ENCODE measurements at places on chromosomes 7 and 10.

DNA sequence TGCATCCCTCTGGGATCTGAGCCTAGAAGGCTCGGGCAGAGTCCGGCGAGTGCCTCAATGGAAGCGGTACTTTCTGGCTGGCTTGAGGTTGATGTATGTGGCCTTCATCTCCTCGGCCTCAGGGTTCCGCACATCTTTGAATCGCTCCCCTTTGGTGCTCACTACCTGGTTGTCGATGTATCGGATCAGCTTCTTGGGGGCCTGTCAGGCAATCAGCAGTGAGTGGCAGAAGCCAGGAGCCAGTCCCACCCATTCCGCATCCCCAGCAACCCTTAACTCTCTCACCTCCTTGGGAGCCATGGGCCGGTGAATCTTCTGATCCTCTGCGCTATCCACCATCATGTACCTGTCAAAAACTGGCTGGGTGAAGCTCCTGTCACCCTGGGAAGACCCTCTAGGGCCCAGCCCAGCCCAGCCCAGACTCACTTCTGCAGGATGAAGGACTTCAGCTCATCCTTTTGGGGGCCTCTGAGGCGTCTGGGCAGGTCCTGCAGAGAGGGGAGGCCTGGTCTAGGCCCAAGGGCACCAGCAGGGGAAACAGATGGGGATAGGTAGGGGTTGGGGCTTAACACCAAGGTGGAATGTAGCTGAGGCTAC, 2.8 kb downstream of the FBXL15 start:
- DNase-seq, result no peak

DNA sequence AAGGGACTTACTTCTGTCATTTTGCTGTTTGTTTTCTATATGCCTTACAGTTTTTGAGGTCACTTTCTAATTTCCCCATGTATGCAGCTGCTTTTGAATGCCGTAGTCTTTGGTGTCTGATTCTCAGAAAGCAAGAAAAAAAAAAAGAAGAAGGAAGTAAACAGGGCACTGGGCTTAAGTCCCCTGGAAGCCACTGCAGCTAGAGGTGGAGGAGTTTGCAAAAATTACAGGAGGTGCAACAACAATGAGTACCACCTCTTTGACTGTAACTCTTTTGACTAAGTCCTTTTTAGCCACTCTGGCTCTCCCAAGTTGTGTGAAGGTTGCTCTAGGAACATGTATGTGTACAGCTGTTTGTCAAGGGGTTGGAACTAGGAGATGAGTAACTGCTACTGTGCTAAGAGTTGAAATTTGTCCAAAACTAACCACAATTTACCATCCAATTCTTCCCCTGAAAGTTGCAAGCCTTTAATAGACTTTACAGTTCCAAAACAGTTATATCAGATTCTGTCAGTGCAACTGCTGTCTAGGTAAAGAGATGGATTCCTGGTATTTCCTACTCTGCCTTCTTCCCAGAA, 588.0 kb upstream of the LRRN3 start:
- DNase-seq, result peak; percentile 42

- DNase-seq, result no peak
Observed at GRCh38 chr7:123773481-123773880, 24.7 kb upstream of the WASL start.

- DNase-seq, result peak; percentile 93
Observed at GRCh38 chr7:77455321-77455720, 39.2 kb upstream of the GSAP start.

DNA sequence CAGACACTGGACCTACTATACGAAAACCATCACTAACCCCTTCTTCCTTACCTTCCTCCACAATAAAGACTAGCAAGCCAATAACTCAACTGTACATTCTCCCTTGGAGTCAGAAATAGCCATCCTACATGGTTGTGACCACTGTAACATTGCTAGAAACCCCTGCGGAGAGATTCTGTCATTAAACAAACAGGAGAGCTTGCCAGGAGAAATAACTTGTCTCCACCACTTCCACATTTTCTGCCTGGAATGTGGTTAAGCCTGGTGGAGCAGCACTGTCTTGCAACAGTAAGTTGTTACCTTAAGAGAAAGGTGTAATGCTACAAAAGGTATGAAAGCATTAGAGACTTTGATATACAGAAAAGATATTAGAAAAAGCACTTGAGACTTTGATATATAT, 45.8 kb downstream of the THSD7A start:
- peak; percentile 79 for DNase-seq

DNA sequence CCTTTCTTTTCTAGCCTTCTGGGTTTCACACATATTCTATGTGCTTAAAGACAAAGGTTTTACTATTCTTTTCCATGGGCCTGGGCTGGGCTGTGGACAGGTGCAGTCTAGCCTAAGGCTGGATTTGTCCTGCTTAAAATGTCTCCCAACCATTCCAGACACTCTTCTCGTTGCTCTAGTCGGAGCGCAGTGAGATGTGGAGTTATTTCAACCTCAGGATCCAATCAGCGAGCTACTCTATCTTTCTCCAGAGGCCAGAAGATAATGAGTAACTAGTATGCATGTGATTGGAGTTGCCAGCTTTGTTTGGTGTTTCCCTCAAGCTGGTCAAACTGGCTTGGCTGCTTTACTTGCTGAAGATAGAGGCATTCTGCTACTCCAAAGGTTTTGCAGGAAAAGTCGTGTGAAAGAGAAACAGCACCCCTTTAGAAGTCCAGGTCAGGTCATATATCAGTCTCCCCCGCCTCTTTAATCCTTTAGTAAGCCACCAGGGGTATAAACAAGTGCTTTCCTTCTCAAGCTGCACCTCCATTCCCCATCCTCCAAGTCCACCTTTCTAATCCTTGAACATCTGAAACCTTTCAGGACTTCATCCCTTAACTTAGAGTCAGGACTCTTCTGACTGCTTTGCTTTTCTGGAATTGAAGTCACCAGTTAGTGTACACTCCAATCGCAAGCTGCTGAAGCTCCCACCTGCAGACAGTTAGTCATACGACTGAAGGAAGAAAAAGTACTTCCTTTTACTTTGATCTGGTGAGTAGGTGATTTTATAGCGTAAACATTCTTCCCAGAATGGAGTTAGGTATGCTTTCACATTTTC, 78.8 kb downstream of the DNMBP start:
- no peak for DNase-seq

- DNase-seq, result no peak
Observed at GRCh38 chr10:60271319-60272040, 118.2 kb downstream of the ANK3 start.

DNA sequence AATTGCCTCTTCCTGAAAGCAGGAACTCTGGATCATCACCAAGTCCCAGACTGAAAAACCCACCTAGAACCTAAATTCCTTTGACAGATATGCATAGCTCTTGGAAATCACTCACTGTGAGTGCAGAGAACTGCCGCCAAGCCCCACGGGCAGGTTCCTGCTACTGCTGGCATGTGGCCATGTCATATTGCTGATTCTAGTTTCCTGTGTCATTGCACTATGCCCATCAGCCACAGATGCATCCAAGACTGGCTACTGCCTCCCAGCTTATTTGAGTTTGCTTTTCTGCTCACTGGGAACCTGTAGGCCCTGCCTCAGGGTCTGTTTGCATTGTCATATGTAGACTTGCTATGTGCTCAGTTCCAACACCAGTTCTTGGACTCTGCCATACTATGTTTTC, 786.0 kb downstream of the GRID1 start:
- no peak for DNase-seq

- DNase-seq, result no peak
Observed at GRCh38 chr10:7635408-7636125, 31.2 kb downstream of the ITIH5 start.

- no peak for DNase-seq
Observed at GRCh38 chr7:132578826-132579225, 2.6 kb upstream of the PLXNA4 start.

DNA sequence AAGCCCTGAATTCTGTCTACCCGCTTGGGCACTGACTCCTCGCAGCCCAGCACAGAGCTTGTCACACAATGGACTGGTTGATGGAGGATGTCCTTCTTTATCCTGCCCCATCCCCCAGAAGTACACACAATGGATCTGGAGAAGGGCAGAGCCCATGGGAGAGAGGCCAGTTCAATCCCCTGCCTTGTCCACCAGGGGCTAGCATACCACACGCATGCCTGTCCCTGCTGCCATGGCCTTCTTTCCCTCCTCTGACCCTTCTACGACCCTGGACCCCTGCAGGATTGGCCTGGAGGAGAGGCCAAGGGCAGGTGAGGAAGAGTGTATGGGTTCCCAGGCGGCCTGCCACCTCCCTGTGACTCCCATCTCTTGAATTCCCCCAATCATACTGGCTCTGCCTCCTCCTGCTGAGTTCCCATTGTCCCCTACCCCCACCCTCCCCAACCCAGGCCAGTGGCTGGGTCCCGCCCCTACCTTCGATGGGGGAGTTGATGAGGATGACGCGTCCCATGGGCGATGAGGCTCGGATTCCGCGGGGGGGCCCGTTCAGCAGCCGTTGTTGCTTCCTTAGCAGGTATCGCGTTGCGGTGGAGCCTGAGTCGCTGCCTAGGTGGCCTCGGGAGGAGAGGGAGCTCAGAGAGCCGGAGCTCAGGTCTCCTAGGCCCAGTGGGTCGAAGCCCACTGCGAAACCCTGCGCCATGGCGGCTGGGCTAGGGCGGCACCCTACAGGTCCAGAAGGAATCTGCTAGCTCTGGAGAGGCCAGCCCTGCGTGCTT, 1.2 kb downstream of the PDZD7 start:
- DNase-seq, result no peak

DNA sequence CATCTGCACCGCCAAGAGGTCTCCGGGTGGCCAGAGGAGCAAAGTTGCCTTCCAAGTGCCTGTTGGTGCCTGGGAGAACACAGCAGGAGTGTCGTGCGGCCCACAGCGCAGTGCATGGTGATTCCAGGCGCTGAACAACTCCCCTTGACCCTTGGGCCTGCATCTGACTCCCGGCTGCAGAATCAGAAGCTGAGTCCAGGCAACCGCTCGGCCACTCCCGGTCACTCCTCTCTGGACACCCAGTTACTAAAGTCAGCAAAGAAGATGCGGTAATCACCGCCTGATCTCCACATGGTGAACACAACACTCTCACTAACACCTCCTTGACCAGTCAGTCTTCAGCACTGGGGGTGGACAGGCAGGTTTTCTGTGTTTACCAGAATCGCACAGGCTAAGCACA, 35.5 kb downstream of the SCD start:
- DNase-seq, result no peak

DNA sequence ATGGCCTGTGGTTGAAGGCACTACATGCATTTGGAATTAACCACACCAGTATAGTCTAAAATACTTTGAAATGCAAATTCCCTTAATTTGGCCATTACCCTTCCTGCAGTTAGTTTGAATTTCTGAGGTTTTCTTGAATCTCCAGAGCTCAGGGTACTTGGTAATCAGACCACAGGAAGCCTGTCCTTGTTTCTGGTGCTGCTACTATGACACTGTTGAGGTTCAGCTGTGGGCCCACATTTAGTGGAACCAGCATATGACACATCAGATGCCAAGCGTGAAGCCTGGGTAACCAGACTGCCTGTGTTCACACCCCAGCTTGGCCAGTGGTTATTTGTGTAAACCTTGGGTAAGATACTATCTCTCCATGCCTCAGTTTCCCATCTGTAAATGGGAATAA, 124.3 kb downstream of the SNX10 start:
- DNase-seq, result no peak

GRCh38 chr7:3056234-3057065, 12.8 kb upstream of the CARD11 start:
- no peak for DNase-seq

- no peak for DNase-seq
Observed at GRCh38 chr7:97130417-97131139, 13.1 kb downstream of the SDHAF3 start.

- peak; percentile 50 for DNase-seq
Observed at GRCh38 chr7:28754027-28754426, 204.1 kb downstream of the TRIL start.

DNA sequence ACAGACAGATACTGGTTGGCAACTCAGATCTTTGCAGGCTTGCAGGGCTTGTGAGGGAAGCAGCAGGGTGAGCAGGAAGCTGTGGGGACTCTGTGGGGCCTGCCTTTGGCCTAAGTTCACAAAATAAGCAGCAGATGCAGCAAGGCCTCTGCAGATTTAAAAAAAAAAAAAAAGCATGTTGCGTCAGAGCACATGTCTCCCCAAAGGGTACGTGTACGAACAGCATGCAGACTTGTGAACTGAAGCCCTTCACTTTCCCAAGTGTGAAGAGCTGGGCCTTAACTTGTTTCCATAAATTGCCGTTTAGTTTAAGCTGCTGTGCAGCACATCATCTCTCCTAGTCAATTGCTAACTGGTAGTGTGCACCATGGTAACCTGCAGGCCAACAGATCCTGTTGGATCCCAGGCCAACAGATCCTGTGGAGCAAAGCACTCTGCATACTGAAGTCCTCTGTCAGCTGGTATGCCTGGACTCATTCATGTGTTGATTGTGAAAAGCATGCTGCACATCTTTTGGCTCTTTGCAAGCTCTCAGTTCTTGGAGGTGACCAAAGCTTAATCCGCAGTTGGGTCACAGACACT, 10.8 kb upstream of the XPNPEP1 start:
- no peak for DNase-seq

- DNase-seq, result no peak
Observed at GRCh38 chr7:111642373-111642772, 80.1 kb upstream of the IMMP2L start.

DNA sequence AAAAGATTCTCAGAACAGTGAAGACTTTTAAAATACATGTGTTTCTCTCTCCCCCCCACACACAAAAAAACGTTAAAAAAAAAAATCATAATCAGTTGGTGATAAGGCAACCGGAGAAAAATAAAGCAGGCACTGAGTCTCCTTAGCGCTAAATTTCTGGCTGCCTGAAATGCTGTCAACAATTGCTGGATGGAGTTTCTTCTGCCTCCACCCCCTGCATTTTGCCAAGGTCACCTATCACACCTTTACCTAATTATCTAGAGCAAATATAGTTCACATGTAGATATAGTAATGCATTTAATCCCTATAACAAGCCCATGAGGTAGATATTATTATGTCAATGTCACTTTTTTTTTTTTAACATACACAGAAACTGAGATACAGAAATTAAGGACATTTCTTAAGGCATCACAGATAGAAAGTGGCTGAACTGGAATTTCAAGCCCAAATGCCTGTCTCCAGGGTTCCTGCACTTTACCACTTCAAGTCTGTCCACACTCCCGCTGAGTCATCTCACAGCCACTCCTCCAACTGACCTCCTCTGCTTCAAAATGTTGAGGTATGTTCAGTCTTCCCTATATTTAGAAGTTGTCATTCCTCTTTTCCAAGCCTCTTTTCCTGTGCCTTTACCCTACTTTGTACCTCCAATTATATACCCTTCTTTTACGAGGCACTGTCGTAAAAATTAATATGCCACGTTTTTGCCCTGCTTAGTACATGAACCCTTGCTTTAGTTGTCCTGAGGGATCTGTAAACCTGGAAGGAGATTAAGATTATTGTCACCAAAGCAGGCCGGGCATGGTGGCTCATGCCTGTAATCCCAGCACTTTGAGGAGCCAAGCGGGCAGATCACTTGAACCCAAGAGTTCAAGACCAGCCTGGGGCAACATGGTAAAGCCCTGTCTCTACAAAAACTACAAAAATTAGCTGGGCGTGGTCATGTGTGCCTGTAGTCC, 72.8 kb upstream of the MPP7 start:
- peak; percentile 65 for DNase-seq

GRCh38 chr7:15916681-15917380, 230.3 kb upstream of the MEOX2 start:
- peak; percentile 25 for DNase-seq

GRCh38 chr10:13973742-13974141, 357.0 kb downstream of the FRMD4A start:
- DNase-seq, result peak; percentile 74

Data from brain microvascular endothelial cell (primary cell).